ENCODE measurements at places on chromosomes 3 and 15. TPM values are rescaled to one million over a fixed set of nuclear protein-coding genes. Genes with fewer than 3 reads are reported as not detected.

B3GNT5 gene
- polyA plus RNA-seq, result 28.6 TPM

CPNE9 gene
- not detected for polyA plus RNA-seq

ZNF774 gene
- 5.4 TPM for polyA plus RNA-seq

DGKG gene
- polyA plus RNA-seq, result 0.43 TPM

GOLGA6L6 gene
- not detected for polyA plus RNA-seq

CISH gene
- 29.4 TPM for polyA plus RNA-seq
